ENCODE measurements at places on chromosomes 5 and 9. TPM values are rescaled to one million over a fixed set of nuclear protein-coding genes. Genes with fewer than 3 reads are reported as not detected.

GRCh38 chr9:93417538-93417937, 33.9 kb upstream of the FAM120A start:
- DNase-seq, result no peak

The ZNF618 gene
- 3.8 TPM for total RNA-seq

The ITGA2 gene
- total RNA-seq, result not detected

DNA sequence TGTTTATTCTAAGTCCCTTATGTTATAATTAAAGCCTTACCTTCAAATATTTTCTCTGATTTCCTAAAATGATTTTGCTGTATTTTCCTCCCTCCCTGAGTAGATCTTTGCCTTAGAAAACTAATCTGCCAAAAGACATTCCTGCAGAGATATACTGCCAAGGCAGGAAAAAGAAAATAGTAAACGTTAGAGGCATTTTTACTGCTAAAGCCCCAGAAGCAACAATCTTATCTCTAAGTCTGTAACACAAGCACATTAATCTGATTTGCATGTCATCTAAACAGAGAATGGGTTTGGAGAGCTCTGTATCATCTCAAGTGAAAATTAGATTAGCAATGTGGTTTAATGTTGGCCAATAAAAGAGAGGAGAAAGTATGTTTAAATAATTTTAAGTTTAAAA, 847.7 kb downstream of the MAT2B start:
- DNase-seq, result no peak

The MARCOL gene
- total RNA-seq, result not detected

The MAMDC2 gene
- total RNA-seq, result 1.2 TPM

GRCh38 chr5:175444905-175445456, 999 bp upstream of the DRD1 start:
- DNase-seq, result no peak

The HAPLN1 gene
- 0.47 TPM for total RNA-seq

The ANXA2R gene
- total RNA-seq, result 0.49 TPM

The IFNB1 gene
- not detected for total RNA-seq

- no peak for DNase-seq
Measured at GRCh38 chr5:68683632-68684036, 410.2 kb upstream of the SLC30A5 start.

DNA sequence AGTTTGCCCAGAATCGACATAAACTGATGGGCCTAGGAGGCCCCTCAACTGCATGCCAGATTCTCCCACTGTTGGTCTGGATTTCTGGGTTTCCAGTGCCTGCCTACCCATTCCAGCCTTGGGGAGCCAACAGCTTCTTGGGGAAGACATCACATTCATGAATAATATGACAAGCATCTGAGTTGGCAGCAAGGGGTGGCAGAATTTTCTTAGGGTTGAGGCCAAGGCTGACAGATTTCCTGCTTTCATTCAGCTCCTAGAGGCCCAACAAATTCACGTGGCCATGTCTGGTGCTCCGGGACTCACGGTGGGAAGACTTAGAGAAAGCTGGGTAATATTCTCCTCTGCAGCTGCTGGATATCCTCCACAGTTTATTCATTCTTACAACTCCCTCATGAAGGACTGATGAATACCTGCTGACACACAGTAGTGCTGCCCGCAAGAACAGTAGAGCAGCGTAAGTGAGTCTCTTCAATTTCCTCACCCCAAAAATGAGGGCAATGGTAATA, 305.0 kb upstream of the TNC start:
- DNase-seq, result no peak

DNA sequence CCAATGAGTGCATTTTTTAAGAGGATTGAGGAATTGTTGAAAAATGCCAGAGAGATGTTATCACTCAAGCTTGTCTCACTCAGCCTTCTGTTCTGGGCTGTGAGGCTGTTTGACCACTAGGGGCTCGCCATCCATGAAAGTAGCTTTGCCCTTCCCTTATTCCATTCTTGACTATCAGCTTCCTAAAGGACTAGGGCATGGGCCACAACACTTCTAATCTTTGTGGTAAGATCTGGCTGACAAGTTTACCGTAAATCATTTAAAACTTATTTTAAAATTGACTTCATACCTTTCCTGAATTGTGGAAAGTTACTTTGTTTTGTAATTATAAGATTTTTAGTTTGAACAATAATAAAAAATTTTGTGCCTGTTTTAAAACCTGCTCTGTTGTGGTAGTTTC, 49.5 kb downstream of the TJP2 start:
- DNase-seq, result peak; percentile 24

All from G401 (cell line).